ENCODE measurements at places on chromosomes 12 and 14.

DNA sequence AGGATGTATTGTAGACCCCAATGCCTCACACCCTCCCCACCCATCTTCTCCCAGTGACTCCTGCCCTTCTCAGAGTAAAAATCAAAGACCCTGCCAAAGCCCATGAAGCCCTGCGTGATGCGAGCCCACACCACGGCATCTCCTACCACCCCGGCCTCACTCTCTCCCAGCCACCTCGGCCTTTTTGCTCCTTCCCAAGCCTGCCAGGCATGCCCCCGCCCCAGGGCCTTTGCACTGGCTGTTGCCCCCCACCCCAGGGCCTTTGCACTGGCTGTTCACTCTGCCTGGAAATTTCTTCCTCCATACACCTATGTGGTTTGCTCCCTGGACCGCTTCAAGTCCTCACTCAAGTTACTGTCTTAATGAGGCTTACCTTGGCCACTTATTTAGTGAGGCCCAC is 5.0 kb upstream of the CHGA start:
- DNase-seq, result no peak

GRCh38 chr14:24398653-24399446 is at the start of gene NYNRIN:
NYNRIN (plus strand) TSS chr14:24399003; CDS start chr14:24399247, 244 bp downstream.
- no peak for DNase-seq

DNA sequence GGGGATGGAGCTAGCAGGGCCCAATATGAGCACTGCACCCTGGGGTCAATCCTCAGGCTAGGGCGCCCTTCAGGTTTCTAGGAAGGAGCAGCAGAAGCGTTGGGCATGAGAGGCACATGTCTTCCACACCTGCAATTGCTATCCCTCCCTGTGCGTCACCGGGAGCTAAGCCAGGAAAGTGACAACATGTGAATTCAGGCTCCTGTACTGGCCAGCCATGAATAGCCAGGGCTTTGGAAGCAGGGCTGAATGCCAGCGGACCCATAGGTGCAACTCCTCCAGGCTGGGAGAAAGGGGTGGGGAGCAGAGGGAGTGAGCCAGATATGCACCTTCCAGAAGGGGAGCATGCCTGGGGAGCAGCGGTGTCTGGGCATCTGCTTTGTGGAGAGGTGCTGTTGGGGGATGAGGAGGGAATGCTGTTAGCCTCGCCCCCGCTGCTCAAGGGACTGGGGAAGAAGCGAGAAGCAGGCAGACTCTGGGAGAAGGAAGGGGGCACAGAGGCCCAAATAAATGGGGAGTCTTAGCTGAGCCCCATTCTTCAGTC is 6.1 kb downstream of the HOXC5 start:
- DNase-seq, result no peak

DNA sequence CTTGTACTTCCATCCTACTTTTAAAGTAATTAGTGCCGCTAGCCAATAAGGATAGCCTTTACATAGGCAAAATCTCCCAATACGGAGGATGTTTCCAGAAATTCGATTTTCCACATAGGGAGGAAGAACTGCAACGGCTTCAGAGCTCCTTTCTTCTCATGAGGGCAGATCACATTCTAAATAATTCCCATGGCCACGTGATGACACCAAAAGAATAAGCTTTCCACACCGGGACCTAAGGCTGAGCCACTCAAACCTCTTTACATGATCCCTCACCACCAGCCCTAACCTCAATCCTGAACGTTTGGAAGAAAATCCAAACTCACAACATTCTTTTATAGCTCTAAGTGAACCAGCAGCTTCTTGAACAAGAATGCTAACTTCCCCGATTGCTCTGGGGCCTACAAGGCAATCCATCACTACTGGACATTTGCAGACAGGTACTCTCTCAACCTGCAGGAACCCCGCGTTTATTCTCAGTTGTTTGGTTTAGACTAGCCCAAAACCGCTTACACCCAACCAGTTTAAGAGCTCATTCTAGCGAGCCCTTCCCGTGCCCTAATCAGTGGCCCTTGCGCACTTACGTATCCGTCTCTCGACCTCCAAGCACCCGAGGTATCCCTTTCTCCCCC is 884 bp downstream of the CAPRIN2 start:
- DNase-seq, result no peak

GRCh38 chr14:75578786-75579337 is 442 bp downstream of the FLVCR2 start:
- DNase-seq, result no peak

DNA sequence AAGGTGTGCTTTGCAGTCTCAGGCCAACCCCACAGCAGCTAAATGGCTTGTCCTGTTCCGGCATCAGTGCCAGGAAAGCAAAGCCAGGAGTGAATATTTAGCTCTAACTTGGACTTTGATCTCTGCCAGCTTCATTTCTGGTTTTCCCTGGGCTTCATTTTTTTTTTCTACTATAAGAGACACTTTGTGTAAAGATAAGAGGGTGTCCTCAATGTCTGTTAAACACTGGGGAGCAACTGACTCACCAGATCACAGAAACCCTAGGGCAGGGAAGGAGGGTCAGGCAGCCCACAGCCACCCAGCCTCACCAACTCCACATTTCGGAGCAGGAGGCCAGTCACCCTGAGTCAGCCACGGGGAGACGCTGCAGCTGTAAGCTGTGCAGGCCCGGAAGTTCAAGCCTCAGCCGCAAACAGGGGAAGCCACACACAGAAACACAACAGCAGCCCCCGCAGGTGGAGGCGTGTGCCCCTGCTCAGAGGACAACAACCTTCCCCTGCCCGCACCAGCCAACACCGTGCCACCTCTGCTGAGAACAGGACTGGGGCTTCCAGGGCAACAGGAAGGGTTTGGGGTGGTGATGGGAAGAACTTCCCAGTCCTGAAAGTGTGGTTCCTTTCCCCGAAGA is 6.3 kb downstream of the TNFRSF1A start:
- no peak for DNase-seq

DNA sequence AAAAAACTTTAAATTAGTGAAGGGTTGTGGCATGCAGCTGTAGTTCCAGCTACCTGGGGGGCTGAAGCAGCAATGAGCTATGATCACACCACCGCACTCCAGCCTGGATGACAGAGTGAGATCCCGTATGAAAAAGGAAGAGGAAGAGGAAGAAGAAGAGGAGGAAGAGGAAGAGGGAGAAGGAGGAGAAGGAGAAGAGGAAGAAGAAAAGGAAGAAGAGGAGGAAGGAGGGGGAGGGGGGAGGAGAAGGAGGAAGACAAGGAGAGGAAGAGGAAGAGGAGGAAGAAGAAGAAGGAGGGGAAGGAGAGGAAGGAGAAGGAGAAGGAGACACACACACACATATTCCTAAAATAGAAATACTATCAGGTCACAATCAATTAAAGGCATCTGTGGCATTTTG is 32.0 kb downstream of the RXYLT1 start:
- no peak for DNase-seq

- no peak for DNase-seq
These were observed 939 bp downstream of the TGFB3 start for GRCh38 chr14:75980856-75981255.

DNA sequence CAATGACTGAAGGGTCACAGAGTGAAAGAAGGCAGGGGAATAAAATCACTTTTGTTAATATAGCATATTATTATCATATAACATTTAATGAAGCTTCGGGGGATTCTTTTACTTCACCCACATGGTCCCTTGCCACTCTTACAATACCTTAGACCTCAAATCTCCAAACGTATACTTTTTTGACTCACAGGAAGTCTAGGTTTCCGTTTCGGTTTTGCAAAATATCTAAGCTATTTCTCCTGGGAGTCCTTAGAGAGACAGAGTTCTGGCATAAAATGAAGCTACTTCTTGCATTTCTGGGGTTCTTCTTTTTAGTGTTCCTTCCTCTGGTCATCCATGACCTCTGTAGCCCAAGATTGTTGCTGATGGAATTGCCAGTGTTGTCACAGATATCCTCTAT is 590.5 kb upstream of the ATP2B1 start:
- no peak for DNase-seq

DNA sequence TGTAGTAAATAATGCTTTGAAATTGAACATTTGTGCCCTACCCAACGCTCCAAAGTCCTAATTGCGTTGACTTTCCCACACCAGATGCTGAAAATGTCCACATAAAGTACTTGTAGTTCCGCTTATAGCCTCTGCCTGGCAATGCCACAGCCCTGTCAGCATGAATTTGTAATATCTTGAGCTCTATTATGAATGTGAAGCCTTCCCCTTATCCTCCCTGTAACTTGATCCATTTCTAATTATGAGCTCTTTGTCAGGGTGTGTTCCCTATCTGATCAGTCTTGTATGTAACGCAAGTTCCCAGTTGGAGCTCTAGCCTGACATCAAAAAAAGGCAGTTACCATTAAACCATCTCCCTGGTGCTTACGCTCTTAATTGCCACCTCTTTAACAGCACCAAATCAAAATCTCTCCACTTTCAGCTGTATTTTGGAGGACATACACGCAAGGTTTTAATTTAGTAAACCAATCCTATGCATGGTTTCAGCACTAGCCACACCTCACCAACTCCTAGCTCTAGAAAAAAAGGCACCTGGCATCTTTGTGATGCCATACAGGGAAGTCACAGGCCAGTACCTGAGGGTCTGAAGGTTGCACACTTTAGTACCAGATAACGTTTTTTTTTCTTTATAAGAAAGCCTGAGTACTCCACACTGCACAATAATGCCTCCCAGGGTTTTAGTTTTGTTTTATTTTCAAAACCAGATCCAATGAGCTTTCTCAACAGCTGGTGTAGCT is 69.3 kb downstream of the EEA1 start:
- DNase-seq, result peak; percentile 87

DNA sequence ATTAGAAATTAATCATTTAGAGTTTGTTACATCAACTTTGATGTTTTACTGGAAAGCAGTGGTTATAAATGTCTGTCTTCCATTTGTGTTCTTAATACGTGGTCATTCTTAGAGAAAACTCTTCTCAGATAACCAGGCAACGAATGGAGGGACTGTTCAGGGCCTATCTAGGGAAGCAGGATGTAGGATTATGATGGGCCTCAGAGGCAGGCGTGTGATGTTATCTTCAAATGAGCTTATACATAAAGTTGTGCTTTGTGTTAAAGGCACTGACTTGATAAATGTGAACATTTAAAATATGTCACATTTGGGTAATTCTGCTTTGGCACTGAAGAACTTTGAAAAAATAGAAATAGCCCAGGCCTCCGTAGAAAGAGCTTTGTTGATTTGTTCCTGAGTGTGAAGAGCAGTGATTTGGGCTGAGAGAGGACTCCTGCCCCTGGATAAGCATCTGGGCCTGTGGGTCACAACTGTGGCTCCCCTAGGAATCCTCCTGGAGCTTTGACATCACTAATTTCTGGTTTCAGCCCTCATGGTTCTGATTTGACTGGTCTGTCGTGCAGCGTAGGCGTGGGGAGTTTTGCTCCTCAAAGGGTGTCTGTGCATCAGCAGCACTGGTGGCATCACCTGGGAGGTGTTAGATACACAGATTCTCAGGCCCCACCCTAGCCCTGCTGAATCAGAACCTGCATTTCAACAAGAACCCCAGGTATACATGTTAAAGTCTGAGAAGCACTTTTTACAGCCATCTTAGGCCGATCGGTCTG is 55.4 kb downstream of the SAMD4A start:
- no peak for DNase-seq

DNA sequence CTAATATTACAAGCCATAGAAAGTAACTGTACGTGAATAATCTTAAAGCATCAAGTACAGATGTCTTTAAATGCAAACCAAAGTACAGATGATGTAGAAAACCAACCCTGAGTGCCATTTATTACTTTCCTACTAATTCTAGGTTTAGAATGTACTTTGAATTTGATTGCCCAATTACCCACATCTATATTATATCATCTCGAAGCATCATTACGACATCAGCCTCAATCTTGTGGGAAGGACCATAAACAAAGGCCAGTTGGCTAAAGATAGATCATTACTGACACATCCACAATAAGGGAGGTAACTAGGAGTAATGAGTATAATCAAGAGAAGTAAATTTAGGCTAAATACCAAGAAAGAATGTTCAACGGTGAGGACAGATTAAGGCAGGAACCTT is 478.9 kb downstream of the BCAT1 start:
- DNase-seq, result no peak

DNA sequence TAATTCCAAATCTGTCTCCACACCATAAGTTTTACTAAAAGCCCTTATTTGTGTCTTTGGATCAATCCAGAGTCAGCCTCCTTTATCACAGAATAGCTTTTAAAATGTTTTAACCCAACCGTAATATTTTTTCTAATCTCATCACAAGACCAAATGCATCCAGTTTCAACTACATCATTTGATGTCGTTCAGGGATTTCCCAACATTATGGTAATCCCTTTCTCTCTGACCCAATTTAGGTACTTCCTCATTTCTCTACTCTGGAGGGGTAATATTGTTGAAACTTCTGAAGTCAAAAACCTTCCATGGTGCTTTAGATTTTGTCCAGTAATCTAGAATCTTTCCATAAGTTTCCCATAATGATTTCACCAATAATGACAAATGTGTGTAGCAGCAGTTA is 596.8 kb downstream of the SOX5 start:
- DNase-seq, result no peak

- DNase-seq, result no peak
These were observed 2.5 kb downstream of the KCNH3 start for GRCh38 chr12:49541140-49541861.

DNA sequence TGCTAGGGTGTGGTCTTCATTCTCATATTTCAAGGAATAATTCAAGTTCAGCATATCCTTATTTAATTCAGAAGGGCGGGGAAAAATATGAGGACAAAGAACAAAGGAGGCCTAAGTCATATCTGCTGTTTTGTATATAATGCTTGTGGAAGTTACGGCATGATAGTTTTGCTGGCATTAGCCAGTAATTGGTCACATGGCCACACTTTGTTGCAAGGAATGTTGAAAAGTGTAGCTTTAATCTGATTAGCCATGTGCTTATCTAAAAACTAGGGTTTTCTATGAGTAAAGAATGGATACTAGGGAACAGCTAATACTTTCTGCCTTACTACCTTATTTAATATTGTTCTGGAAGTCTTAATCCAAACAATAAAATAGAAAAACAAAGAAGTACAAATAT is 34.4 kb upstream of the E2F7 start:
- DNase-seq, result no peak

DNA sequence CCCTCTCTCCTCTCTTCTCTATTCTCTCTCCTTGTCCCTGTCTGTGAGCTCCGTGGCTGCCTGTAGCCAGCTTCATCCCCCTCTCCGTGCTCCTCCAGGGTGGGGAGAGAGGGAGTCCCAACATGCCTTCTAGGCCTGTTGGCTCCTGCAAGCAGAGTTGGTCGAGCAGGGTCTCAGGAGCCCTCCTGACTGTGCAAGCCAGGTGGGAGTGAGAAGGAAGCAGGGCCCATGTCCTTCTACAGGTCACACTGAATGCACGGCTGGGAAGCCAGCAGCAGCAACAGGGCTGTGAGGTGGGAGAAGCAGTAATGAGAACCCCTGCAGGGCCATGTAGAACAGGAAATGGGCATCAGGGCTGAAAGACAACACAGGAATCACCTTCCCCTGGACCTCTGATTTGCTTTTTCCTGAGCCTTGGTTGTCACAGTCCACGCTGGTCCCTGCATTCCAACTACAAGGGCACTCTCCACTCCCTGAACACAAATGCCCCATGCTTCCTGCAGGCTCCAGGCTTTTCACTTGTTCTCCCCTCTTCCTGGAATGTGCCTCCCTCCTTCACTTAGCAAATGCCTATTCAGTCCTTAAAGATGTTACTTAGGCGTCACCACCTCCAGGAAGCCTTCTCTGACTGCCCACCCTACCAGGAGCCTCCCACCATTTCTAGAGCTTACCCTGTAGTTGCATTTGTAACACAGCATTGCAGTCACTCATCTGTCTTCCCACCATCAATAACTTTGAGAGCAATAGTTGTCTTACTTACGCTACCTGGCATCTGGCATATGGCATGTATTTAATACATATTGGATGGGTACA is 51.2 kb downstream of the TSPAN11 start:
- no peak for DNase-seq

- no peak for DNase-seq
These were observed 37.3 kb downstream of the ACTN1 start for GRCh38 chr14:68941820-68942219.

GRCh38 chr12:9588749-9589148 is 19.0 kb downstream of the KLRB1 start:
- DNase-seq, result no peak

Data from NCI-H187 treated with DMSO at 0.1 percent for 48 hours (cell line).